Stimulated activated CD4-positive, alpha-beta T cell treated with anti-CD3 and anti-CD28 coated beads, Interleukin-12 subunit alpha, Interleukin-12 subunit beta, amount 100 ng/mL, for 24 hours (primary cell): ENCODE measurements at places on chromosomes 6 and 20.

DNA sequence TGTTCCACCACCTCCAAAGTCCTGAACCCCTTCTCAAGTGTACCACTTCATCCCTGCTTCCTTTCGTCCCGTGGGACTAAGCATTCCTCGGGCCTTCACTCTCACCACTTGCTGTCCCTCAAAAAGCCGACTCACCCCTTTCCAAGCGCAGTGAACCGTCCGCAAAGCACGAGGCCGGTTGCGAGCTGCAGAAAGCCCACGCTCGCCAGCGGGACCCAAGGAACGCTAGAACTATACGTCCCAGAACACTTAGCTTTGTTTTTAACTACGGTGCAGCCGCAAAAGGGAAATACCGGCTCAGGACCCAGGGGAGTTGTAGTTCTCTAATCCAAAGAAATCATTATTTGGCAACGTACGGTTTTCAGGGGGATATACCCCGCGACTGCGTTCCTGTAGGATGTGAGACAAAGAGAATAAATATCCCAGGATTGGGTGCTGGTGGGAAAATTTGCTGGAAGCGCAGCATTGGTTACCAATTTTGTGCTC lies 416 bp upstream of the POLR1H start:
- DNase-seq = no peak

DNA sequence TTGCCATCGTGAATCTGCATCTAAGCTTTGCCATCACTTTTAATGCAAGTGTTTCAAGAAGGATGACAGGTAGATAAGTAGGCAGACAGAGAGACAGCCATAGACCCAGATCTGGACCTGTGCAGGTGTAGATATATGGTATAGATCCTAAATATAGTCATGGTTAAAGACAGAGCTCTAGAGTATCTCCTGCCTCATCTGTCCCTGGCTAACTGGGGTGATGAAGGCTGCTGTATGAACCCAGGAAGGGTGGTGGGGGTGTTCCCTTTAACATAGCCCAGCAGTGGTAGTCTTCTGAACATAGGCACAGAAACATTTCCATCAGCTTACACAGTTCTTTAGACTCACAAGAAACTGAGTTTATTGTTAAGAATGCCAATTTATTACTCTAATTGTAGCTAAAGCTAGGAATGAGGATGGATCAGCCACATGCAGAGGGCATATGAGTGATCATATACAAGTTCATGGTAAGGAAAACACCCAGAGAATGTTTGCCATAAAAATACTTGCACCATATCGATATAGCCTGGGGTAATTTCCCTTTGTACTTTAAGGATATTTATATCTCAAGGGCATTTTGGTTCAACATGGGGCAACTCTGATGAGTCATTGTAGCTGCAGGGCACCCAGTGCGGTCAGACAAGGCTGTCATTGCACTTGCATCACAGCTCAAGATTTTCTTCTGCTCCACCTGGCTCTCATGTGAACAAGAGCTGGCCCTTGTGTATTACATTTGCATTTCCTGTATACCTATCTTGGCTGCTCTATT lies 587.2 kb downstream of the EPM2A start:
- no peak for DNase-seq

DNA sequence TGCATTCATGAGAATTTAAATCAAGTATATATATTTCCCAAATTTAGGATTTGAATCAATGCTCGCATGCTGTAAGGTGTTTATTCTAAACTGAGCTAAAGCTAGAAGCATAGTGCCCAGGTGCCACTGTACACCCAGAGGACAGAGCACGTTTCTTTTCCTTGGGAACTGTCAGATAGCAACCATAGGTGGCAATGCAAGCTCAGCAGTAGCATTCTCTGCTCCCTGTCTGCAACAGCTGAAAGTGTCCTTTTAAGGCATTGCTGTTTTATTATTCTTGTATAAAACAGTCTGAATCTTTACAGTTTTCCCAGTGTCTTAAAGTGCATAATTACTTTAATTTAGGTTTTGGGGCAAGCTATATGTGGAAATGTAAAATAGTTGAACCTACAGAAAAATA lies 443.4 kb upstream of the MMS22L start:
- DNase-seq = no peak

DNA sequence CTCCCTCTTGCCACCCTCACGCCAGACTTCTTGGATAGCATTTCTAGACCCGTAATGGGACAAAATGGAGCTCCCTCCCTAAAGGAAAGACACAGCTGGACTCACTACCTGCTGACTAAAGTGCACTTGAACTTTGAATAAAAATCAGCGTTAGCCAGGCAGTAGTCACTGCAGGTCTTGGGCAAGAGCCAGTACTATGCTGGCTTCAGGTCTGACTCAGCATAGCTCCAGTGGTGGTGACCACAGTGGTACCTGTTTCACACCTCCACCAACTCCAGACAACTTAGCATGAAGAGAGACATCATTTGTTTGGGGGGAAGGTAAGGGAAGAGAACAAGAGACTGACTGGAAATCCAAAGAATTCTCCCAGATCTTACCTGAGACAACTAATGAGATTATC lies 906.8 kb downstream of the GRIK2 start:
- DNase-seq = no peak

DNA sequence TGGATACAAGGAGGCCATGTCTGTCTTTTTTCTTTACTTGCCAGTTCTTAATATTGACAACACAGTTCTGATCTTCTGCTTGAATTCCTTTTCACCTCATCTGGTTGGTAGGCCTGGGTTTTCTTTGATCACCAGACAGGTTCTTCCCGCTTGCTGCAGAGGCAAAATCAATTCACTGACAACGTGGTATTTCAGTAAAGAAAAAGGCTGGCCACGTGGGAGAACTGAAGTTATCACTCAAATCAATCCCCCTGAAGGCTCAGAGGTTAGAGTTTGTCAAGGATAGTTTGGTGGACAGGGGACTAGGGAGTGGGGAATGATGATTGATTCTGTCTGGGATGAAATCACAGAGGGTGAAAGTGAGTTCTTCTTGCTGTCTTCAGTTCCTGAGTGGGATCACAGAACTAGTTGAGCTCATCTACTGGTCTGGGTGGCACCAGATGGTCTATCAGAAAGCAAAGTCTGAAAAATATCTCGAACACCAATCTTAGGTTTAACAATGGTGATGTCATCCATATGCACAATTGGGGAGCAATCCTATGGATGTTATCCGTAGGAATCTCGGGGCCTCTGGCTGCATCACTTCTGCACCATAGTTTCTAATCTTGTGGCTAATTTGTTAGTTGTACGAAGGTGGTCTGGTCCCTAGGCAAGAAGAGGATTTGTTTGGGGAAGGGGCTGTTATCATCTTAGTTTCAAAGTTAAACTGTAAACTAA lies 37.3 kb upstream of the OLIG3 start:
- no peak for DNase-seq
